Left lung (tissue), 14 donors: ENCODE measurements at places on chromosomes 2 and 18. TPM values are rescaled to one million over a fixed set of nuclear protein-coding genes. Genes with fewer than 3 reads are reported as not detected.

- DNase-seq = no peak
These were observed 67.3 kb upstream of the UPP2 start for GRCh38 chr2:158034198-158034866.

GRCh38 chr2:162435157-162435556 lies 91.2 kb downstream of the GCA start:
- DNase-seq = no peak

- DNase-seq = no peak
These were observed 24.8 kb downstream of the SANBR start for GRCh38 chr2:61090386-61090921.

GRCh38 chr2:133390156-133390555 lies 178.1 kb downstream of the NCKAP5 start:
- DNase-seq = no peak

GRCh38 chr18:46042571-46043123 lies 29.4 kb downstream of the PSTPIP2 start:
- DNase-seq = no peak

- no peak for DNase-seq
These were observed 79.3 kb downstream of the VIT start for GRCh38 chr2:36775806-36776205.

GRCh38 chr2:71605781-71606241 lies 152.4 kb downstream of the DYSF start:
- peak; percentile 27 for DNase-seq

- DNase-seq = no peak
These were observed 86.3 kb downstream of the NDUFA10 start for GRCh38 chr2:239938651-239939486.

- no peak for DNase-seq
These were observed 26.4 kb downstream of the TBC1D8 start for GRCh38 chr2:101124643-101125366.

DNA sequence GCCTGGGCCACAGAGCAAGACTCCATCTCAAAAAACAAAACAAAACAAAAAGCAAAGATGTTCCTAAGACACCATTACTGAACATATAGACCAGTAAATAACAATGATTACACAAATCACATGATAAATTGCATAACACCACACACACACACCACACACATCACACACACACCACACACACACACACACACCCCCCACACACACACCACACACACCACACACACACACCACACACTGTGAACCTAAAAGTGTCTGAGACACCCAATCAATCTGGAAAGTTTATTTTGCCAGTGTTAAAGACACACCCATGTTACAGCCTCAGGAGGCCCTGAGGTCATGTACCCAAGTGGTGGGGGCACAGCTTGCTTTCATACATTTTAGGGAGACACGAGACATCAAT lies 62.6 kb upstream of the ASAP2 start:
- DNase-seq = no peak

- no peak for DNase-seq
These were observed 105.4 kb upstream of the DSEL start for GRCh38 chr18:67621906-67622305.

DNA sequence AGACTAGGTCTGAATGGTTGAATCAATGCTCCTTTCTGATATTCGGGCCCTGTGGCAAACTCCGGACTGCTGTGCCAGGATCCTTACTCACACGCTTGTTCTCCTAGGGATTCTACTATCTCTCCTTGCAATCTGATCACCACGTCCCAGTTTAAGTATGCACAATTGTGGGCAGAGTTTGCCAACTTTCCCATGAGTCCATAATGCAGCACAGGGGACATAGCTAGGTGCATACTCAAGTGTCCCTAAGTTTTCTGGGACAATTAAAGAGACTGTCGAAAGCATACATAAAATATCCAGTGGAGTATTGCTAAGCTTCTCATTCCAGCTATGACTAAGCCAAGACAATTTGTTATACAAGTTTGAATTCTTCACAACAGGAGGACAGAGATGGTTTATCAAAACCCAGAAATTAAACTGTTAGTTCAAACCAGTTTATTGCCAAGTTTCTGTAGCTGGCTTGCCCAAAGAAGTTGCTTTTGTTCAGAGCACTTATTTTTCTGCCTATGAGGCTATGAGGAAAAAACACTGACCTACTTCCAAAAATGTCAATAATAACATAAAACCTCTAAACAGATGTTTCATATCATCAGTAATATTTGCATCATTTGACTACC lies 136.1 kb downstream of the EXOC6B start:
- no peak for DNase-seq

DNA sequence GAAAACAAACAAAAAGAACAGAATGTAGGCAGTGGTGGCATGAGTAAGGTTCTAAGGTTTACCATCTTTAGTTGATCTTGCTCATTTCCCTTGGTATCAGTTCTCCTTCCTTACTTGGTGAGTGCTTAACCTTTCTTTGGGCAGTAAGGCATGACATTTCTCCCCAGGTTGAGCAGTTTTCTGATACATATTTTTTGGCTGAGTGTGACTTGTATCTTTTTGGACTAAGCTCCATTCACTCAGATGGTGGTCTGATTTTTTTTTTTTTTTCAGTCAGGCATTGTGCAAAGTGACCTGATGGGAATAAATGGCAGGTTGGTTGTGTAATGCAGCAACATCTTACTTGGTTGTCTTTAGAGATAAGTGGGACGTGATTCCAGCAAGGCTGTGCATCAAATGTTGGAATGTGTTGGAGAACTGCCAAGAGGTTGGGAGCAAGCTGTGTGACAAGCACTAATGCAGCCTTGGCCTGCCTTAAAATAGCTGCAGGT lies 15.1 kb downstream of the SPTBN1 start:
- no peak for DNase-seq

GRCh38 chr2:100812573-100812972 lies 7.4 kb upstream of the NPAS2 start:
- DNase-seq = no peak

DNA sequence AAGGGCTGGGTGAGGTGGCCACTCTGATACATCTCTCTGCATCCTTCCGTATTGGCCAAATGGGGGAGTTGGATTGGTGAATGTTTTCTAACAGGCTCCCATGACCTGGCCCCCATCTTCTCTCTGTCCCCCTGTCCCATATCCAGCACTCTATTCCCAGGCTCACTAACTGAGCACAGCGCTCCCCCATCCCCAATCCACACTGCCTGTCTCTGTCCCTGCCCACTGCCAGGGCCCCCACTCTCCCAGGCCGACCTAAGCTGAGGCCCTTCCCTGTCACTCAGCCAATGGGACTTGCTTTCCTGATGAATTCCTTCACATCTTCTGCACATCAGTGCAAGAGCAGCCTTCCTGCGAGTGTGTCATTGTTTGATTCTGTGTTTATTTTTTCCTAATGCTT lies 216.8 kb upstream of the MYT1L start:
- no peak for DNase-seq

DNA sequence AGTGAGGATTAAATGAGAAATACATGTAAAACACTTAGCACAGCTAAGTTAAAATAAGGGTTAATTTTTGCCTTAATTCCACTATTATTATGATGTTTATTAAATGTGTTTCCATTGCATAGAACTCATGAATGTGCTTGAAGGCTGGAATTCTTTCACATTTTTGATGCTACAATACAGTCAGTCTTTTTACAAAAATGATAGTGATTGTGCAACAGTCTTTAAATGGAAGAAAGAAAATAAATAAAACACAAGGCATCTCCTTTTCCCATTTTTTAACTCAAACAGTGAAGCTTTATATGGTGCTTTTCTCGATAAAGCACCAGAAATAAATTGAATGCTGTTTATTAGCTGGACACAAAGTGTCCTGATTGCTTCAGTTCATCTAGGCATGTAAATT lies 123.9 kb downstream of the MAP2 start:
- DNase-seq = no peak

DNA sequence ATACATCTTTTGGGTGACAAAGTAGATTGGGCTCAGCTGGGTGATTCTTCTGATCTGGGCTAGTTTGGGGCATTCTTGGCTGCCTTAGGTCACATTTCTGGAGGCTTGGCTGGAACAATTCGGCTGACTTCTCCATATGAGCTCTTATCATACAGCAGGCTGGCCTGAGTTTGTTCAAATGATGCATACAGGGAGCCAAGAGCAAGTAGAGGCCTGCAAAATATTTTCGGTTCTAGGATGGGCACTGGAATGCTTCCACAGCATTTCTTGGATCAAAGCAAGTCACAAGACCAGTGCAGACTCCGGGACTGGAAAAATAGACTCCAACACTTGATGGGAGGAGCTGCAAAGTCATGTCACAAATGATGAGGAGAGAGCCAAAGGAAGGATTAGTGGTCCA lies 98.4 kb downstream of the SCG2 start:
- no peak for DNase-seq

DNA sequence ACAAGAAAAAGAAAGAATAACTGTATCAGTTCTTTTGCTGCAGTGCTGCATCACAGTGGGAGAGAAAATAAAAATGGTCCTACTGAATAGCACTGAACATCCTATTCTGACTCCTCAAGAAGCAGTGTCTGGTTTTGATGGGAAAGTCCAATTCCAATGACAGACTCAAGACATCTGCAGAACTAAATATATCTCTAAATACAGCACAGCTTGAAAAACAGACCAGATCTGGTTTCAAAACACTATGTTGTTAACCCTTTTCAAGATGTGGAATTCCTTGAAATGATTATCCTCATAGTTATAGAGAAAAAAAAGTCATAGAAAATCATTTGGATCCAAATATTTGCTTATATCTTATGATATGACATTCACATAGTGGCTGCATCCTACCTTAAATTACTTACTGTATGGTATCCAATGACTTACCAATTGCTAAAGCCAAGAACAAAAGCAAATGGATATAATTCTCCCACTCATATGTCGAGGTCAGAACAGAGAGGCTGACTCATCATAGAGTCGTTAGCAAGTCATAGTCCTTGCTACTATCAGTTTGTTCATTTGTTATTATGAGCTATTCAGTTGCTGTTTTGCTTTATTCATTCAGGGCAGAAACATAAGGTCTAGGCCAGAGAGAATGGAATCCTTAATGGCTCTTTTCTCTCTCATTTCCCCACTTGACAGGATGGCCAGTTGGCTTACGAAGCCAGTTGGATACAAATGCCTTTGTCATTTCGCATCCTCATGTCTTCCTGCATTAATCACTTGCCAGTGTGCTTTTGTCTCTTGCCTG lies 62.5 kb upstream of the ACVR2A start:
- no peak for DNase-seq

GRCh38 chr2:115199966-115200365 lies 757.5 kb downstream of the DPP10 start:
- no peak for DNase-seq

GRCh38 chr2:208872591-208872990 lies 466.0 kb downstream of the PTH2R start:
- no peak for DNase-seq

DNA sequence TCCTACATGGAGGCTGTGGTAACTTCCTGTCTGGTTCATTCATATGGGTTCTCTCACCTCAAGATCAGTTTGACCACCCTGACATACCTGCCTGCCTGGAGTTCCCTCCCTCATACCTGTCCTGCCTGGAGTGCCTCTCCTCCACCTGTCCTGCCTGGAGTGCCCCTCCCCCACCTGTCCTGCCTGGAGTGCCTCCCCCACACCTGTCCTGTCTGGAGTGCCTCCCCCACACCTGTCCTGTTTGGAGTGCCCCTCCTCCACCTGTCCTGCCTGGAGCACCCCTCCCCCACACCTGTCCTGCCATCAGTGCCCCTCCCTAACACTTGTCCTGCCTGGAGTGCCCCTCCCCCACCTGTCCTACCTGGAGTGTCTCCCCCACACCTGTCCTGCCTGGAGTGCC lies 461.9 kb downstream of the PTPRM start:
- DNase-seq = peak; percentile 69

- DNase-seq = no peak
These were observed 132.1 kb downstream of the GBX2 start for GRCh38 chr2:236036045-236036444.

DNA sequence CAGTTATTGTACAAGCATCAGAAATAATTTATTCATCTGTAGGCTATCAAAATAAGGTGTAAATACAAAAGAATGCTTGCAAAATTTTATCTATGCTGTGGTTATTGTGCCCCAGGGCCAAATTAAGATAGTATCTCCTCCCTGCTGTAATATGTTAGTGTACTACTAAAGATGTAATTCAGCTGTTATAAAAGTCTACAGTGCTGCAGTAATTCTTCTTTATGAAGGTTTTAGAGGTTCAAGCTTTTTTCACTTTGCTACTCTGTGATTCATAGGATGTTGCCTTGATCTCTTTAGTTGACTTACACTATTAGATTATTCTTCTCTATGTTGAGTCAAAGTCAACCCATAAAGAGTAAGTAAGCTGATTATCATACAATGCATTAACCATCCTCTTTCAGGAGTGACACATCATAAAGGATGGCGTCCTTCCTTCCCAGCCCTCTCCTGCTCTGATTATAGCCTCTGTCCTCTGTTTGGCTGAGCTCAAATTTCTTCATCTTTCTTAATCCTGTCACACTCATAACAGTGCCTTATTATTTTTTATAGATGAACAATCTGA lies 29.3 kb upstream of the DYNAP start:
- DNase-seq = no peak

GRCh38 chr18:9755615-9756014 lies 47.5 kb downstream of the RAB31 start:
- DNase-seq = peak; percentile 59

DNA sequence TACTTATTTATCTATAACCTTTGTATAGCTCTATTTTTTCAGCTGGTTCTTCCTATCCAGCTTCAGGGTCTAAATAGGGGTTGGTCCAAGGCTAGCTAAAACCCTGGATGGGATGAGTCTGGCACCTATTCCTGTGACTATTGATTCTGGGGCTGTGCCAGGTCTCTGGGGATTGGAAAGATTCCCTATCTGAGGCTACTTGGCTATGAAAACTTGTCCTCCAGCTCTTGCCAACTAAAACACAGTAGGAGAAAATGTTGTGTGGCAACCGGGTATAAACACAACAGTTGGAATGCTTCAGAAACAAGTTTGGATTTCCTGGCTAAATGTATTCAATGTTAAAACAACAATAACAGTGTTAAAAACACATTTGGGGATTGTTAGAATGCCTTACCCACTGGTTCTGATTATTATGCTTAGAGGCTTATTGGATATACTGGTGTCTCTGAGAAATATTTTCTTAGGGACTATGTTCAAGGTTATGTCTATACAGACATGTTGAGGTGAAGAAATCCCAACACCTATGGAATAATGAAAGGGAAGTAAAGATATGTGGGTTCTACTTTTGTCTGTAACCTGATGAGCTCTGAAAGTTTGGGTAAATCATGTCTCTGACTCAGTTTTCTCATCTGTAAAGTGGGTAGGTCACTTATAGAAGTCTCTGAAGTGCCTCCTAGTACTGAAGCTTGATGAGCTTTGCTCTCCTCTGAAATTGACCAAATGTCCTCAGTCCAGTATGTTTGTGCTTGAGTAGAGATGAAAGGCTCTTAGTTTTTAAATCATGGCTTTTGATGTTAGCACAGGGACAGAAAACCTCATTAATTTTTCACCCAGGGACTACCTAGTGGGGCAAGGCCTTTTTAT lies 460.7 kb downstream of the MTX2 start:
- DNase-seq = peak; percentile 91

CCDC141 gene
- 2.9 TPM for polyA plus RNA-seq

EGR4 gene
- 0.08 TPM for polyA plus RNA-seq

NLRC4 gene
- polyA plus RNA-seq = 1.1 TPM

MAP2 gene
- polyA plus RNA-seq = 8.5 TPM

SLC38A11 gene
- 1.6 TPM for polyA plus RNA-seq

PKDCC gene
- 183 TPM for polyA plus RNA-seq

PDE1A gene
- 16.0 TPM for polyA plus RNA-seq

GULP1 gene
- polyA plus RNA-seq = 87.2 TPM

HAAO gene
- 24.6 TPM for polyA plus RNA-seq

MC2R gene
- polyA plus RNA-seq = not detected
